PC-9 (cell line): ENCODE measurements at places on chromosomes 2 and 18.

DNA sequence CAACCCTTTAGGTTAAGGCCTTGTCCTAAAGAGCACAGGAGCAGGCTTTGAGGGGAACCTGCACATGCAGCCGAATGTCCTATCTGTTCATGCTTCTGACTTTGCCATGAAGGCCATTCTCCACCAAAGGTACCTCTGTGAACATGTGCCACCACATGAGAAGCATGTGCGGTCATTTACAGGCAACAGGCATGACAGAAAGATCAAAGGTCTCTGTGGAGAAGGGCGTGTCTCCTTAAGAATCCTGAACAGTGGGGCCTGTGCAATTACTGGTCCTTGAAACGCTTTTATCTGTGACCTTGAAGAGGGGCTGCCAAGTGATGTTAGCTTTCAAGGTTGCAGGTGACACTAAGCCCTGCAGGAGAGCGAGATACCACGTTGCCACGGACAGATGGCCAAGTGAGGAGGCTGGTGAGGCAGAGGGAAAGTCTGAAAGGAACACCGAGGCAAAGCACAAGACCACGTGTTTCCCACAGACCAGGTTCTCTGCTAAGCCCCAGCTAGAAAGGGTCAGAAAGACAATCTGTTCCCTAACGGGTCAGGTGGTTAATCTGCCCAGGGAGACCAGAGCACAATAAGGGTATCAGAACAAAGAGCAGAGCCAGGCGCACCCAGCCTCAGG lies 19.5 kb upstream of the POMC start:
- no peak for DNase-seq

DNA sequence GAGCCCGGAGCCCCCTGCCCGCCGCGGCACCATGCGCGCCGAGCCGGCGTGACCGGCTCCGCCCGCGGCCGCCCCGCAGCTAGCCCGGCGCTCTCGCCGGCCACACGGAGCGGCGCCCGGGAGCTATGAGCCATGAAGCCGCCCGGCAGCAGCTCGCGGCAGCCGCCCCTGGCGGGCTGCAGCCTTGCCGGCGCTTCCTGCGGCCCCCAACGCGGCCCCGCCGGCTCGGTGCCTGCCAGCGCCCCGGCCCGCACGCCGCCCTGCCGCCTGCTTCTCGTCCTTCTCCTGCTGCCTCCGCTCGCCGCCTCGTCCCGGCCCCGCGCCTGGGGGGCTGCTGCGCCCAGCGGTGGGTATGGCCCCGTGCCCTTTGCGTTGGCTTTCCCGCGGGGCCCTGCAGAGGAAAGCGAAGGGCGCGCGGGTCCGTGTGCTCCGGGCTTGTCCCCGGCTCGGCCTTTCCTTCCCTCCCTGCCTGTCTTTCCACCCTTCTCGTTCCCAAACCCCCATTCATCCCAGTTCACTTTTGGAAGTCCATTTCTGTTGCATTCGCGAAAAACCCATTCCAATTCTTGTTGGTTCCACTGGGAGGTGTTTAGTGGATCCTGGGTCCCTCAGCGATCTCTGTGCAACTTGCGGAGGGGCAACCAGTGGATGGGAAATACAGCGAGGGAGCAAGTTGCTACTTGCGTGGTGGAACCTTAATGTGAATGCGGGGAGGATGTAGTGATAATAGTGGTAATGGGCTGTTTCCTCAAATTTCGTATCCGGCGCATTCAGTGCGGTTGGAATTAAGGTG lies 599 bp downstream of the ADAM23 start:
- no peak for DNase-seq

- DNase-seq = no peak
Observed at GRCh38 chr2:150124739-150125138, 362.7 kb downstream of the RND3 start.

- no peak for DNase-seq
Observed at GRCh38 chr2:180115675-180116074, 108.6 kb upstream of the CWC22 start.

DNA sequence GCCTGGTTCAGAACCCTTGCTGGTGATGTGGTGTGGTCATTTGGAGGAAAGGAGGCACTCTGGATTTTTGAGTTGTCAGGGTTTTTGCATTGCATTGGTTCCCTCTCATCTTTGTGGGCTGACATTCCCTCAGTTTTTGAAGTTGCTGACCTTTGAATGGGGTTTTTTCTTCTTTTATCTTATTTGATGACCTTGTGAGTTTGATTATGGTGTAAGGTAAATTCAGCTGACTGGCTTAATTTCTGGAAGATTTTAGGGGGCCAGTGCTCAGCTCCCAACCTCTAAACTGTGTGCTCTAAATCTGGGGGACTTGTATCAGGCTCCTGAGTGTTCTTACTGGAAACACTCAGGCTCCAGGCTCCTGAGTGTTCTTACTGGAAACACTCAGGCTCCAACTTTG lies 225.9 kb downstream of the MEIS1 start:
- DNase-seq = no peak

- no peak for DNase-seq
Observed at GRCh38 chr2:41621095-41621494, 426.7 kb upstream of the PKDCC start.

DNA sequence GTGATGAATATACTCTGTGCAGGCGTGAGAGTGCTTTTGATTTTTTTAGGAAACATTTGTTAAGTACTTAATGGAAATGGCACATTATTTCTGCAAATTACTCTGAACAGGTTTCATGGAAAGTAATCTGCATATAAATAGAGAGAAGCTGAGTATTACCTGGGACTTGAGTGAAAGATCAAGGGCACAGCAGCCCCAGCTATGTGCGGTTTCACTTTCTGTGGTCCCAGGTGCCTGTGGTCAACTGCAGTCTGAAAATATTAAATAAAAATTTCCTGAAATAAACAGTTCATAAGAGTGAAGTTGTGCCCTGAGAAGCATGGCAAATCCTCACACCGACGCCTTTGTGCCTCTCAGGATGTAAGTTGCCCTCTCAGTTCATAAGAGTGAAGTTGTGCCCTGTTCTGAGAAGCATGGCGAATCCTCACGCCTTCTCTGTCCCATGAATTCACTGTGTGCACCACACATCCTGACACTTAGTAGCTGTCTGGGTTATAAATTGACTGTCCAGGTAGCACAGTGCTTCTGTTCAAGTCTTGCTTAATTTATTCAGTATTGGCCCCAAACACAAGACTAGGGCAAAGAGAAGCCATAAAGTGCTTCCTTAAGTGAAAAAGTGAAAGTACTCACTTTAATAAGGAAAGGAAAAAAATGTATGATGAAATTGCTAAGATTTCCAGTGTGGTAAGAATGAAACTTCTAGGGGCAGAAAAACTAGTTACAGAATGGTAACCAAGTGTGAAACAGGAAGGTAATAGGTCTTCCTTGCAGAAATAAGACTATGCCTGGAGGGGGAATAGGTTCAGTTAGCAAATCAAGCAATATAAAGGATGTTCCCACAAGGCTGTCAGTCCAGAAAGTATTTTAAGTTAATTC lies 4.3 kb upstream of the SNTG2 start:
- no peak for DNase-seq

DNA sequence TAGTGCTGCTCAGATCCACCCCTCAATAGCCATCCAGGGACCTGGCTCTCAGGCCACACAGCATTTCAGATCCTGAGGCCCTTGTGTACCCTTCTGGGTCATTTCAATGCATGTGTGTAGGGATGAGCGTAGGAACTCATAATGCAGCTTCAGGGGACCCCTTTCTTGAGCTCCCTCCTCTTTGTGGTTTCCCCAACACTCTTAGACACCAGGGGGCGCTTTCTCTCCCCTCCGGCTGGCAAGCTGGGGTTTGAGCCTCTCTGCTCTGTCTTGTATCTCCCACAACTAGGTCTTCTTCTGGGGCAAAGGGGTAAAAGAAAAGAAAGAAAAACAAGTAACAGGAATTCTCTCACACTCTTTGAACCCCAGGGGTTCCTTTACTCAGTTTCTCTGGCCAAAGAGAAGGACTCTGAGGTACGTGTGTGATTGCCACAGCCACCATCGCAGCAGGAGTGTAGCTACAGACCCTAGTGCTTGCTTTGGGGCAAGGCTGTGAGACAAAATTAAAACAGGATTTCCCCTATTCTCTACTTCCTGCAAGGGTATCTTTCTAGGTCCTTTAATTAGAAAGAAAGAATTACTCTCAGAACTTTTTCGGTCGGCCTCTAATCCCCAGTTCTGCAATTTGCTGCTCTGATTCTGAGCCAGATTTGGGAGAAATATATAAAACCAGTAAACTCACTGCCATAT lies 38.0 kb downstream of the CABYR start:
- DNase-seq = peak; percentile 21

DNA sequence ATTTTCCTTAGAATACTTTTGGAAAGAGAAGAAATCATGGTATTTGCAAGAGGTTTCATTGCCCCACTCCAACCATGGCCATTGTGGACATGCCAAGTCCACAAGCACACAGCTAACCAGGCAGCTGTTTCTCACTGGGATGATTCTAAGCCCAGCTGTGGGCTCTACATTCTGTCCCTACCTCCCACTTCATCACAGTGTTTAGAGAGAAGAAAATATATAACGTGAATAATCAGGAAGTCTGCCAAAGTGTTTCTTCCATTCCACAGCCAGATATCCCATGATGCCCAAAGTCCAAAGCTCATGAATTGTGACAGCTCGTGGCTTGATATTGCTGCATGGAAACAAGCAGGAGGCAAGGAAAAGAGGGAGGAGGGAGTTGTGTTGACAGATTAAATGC lies 433.7 kb upstream of the GYPC start:
- no peak for DNase-seq

- DNase-seq = no peak
Observed at GRCh38 chr2:239158641-239159475, 242.0 kb downstream of the HDAC4 start.

DNA sequence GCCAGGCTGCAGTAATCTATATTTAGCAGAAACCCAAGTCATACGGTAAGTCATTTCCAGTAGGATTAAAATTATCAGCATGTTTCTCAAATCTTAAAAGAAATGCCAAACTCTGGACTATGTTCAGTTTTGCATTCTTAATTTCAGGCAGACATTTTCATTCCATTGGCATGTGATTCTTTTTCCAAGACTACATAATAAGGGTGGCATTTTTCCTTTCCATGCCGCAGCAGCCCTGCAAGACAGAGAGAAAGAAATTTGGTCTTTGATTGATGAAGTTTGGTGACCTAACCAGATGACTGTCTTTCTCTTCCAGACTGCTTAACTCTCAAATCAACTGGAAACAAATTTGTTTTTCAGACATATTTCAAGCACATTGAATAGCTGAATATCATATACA lies 118.1 kb downstream of the FHOD3 start:
- no peak for DNase-seq

DNA sequence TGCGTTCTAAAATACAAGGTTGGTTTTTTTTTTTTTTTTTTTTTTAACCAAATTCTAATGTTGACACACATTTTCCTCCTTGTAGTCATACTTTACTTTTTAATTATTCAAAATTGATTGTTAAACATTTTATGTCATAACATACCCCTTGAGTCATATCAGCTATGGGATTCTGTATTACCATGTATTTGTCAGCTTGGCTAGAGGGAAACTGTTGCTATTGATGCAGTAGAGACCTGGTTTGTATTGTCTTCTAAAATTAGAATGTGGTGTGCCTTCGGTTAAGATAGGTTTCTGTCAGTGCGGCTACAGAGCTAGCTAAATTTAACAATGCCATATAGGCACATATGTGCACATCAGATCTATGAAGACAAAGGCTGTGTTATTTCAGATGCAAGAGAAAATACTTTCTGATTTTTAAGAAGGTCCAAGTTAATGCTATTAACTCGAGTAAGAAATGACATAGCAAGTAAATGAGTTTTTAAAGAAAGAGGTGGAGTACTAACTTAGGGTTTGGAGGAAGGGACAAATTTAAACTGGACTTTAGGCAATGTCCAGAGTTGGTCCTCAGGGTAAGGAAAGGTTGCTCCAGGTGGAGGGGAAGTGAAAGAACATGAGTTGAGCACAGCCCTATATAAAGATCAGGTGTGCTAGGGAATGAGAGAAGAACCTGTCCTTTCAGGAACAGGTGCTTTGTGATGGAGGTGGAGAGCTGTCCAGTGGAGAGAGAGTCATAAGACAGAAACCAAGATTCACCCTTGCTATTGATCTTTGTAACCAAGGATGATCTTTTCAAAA lies 152.3 kb downstream of the PRPF40A start:
- no peak for DNase-seq
